ENCODE measurements at places on chromosomes 2 and 18.
A peak's percentile ranks its signal among the peaks of the same experiment; 100 is the strongest.

- ATAC-seq = no peak
These were observed 30.5 kb upstream of the IMPA2 start for GRCh38 chr18:11950824-11951223.

- no peak for ATAC-seq
These were observed 21.6 kb downstream of the TMEM18 start for GRCh38 chr2:655626-656025.

DNA sequence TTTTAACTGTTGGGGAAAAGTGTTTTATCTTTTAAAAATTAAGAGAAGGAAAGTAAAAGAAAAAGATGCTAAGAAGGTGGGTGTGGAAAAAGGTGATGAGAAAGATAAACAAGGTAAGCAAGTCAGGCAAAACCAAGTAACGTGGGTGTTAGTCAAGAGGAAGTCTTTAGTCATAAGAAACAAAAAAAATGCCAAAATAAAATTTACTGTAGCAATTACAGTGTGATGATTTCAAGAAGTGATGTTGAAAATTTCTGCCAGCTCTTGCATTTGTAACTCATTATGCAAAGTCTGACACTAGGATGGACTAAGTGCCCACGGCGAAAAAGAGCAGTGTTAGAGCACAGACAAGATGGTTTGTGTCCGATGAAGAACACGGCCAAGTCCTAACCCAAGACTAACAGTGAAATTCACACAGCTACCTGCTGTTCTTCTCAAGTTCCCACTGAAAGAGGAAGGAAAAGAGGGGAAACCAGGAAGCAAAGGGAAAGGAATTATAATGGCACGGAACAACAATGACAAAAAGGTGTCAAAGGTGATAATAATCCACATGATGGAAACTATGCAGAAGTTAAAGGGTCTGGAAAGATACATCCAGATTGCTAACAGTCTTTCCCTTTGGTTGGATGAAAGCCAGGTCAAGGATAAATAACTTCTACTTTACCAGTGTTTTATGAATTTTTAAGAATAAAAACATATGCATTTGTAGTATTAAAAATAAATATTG is 34.1 kb downstream of the NOL10 start:
- no peak for ATAC-seq

GRCh38 chr2:230582851-230583283 is 129.8 kb upstream of the CAB39 start:
- ATAC-seq = no peak

- no peak for ATAC-seq
These were observed 151.5 kb downstream of the GULP1 start for GRCh38 chr2:188443207-188443606.

DNA sequence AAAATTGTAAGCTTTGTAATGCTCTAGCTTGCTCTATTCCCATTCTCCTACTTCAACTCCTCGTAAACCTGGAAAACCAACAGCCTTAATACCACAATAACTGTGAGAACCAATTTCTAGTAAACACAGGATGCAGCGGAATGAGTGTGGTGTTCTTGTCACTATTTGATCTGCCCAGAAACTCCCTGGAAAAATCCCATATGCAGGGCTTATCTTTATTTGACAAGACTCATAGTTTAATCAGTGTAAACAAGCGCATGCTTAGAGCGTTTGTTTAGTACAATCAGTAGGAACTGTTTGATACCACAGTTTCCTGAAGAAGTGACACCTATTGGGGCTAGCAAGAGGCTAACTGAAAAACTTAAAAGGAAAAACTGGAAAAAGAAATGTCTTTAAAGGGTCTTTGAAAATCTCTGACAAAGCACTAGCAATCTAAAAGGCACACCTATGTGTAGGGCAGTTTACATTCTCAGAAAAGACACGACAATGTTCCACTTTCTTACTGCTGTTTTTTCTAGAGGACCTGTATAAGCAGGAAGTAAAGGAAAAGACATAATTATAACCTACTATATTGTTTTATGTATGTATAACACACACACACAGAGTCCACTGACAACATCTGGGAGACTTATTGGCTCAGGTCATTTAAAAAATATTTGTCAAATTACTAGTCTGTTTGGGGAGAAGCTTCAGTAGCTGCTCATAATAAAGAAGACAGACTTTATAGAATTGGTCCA is 241.4 kb upstream of the KLHL14 start:
- no peak for ATAC-seq

DNA sequence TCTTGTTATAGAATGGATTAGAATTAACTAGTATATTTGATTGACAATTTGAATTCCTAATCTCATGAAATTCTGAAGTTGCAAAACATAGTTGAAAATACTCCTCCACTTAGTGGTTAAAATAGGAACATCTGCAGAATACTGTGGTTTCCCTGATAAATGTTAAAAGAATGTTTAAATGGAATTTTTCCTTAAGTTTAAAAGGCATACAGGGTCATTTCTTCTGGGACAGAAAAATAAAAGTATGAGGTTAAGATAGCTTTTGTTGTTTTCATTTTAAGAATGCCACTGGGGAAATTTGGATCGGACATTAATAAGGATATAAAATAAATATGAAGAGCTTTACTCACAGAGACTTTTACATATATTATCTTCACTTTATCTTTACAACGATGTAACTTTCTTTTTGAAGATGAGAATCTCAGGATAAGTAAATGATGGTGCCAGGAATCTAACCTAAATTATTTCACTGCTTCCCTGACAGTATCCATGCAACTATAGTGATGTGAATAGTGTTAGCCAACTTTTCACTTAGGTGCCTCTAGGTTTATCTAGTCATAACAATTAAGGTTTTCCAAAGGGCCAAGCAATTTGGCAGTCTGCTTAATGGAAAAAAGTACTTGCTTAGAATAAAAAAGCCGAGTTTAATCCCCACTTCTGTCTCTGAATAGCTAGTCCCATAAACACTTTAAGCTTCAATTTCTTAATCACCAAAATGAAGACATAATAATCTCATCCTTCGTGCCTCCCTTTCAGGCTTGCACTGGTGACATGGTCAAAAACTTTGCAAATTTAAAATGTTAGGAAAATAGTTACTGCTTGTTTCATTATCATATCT is 151.8 kb upstream of the STK17B start:
- ATAC-seq = no peak

GRCh38 chr2:236627193-236627592 is 57.6 kb downstream of the ACKR3 start:
- ATAC-seq = no peak

DNA sequence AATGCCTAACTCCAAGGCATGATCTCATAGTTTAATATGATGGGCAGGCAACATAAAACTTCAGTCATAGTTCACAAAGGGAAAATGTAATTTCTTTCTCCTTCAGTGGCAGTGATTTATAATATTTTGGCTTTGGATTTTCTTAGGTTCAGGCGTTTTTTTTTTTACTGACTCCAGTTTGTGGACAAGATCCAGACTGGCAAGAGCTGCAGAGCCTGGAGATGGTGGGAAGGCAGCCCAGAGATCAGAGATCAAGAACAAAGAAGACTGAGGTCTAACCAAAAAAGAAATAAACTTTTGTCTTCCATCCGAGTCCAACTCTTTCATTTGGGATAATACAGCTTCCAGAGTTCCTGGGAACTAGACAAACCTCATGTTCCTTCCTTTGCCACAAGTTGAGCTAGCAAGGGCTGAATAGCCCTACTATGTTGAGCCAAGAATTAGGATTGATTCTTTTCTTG is 215.3 kb upstream of the SETBP1 start:
- no peak for ATAC-seq

- ATAC-seq = peak; percentile 6
These were observed 412 bp downstream of the GPD2 start for GRCh38 chr2:156436497-156437085.

DNA sequence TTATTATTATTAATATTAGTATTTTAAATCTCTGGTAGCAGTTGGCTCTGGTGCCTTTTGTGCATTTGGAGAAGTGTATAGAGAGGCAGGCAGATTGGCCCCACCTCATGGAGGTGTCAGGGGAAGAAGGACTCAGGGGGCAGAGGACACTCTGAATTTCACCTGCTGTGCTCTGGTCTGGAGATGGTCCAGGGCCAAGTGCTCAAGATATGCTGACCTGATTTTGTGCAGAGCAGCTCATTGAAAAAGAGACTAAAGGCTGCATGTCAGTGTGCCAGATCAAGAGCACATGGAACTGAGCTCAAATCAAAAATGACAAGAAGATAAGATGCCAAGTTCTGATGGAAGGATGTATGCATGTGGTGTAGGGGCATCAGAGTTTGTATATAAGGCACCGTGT is 323.6 kb upstream of the TNP1 start:
- ATAC-seq = no peak

- ATAC-seq = no peak
These were observed 154.3 kb downstream of the UXS1 start for GRCh38 chr2:106039634-106040315.

- no peak for ATAC-seq
These were observed 64.1 kb upstream of the MEIS1 start for GRCh38 chr2:66370824-66371223.

Data from motor neuron (in vitro differentiated cells).